ENCODE measurements at places on chromosomes 5 and 9.
A peak's percentile ranks its signal among the peaks of the same experiment; 100 is the strongest.

DNA sequence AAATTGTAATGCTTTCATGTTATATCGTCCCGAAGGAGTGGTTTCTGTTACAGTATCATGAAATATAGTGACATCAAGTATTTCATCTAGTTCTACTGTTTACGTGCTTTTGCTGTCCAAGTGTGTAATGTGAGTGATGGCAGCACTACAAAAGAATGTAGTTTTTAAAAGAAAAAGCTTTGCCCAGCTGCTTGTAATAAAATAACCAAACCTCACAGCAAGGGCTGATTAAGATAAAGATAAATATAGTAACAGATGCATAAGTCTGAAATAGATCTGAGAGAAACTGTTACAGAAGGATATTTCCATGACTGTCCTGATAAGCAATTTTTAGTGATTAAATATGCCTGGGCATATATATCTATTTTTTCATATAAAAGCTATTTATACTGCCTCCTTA, 106.4 kb downstream of the AUH start:
- no peak for DNase-seq

DNA sequence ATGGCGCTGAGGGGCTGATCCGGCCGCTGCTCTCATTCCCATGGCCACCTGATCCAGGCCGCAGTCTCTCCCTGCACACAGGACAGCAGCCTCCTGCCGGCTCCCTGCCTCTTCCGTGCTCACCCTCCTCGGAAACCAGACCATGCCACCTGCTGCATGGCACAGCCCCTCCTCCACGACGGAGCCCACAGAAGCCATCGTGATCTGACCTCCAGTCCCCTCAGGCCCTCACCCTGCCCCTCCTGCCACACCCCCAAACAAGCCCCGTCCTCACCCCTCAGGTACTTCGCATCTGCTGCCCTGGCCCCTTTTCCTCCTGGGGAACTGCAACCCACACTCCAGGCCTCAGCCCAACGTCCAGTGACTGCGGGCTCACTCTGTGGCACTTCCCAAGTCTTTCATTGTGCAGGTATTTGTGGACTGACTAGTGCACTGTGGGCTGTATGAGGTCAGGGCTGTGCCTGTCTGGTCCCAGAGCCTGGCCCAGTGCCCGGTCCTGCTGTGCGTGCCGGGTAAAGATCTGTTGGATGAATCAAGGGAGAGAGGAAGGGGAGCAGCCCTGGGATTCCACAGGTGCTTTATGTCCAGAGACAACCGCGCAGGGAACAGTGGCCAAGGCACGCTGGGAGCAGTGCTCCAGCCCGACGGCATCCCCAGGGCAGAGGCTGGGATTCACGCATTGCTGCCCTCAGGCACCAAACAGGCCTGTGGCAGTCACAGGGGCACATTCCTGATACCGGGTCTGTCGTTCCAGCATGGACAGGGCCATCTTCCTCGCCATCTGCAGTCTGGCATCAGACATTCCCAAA, 86.1 kb downstream of the ADAMTS2 start:
- no peak for DNase-seq

GRCh38 chr9:136995772-136996311, 526 bp downstream of the CLIC3 start:
- DNase-seq = no peak

GRCh38 chr9:97561501-97561900, 60.0 kb downstream of the TMOD1 start:
- no peak for DNase-seq

DNA sequence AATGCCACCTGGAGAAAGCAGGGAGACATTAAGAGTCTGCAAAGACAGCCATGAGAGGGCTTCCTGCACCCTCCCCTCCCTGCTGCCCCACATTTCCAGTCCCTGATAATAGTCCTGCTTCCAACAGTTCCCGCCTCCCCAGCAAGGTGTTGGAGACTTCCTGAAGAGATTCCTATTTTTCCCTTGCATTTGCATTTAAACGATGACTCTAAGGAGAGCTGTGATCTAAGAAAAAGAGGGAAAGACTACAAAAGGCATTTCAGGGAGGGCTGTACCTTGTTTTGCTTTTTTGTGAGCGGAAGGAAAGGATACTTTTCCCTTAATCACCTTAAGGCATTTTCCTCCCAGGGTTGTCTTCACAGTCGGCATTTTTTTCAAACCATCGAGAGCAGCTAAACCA, 62.1 kb downstream of the GAS1 start:
- no peak for DNase-seq

- peak; percentile 86 for DNase-seq
These were observed at the start of gene PDGFRB for GRCh38 chr5:150155258-150156026. TSS of gene PDGFRB (minus strand) at chr5:150155845. CDS start at chr5:150137047, 18,798 bp downstream.

All from renal pelvis (tissue), 12 donors.